AG04450 (cell line): ENCODE measurements at places on chromosomes 6 and 20. TPM values are rescaled to one million over a fixed set of nuclear protein-coding genes. Genes with fewer than 3 reads are reported as not detected.

GRCh38 chr20:1450926-1451491 lies 15.6 kb downstream of the NSFL1C start:
- no peak for DNase-seq

- no peak for DNase-seq
Observed at GRCh38 chr6:140544431-140544830, 1170.0 kb upstream of the CITED2 start.

- DNase-seq = no peak
Observed at GRCh38 chr6:47196113-47196512, 113.6 kb downstream of the TNFRSF21 start.

DNA sequence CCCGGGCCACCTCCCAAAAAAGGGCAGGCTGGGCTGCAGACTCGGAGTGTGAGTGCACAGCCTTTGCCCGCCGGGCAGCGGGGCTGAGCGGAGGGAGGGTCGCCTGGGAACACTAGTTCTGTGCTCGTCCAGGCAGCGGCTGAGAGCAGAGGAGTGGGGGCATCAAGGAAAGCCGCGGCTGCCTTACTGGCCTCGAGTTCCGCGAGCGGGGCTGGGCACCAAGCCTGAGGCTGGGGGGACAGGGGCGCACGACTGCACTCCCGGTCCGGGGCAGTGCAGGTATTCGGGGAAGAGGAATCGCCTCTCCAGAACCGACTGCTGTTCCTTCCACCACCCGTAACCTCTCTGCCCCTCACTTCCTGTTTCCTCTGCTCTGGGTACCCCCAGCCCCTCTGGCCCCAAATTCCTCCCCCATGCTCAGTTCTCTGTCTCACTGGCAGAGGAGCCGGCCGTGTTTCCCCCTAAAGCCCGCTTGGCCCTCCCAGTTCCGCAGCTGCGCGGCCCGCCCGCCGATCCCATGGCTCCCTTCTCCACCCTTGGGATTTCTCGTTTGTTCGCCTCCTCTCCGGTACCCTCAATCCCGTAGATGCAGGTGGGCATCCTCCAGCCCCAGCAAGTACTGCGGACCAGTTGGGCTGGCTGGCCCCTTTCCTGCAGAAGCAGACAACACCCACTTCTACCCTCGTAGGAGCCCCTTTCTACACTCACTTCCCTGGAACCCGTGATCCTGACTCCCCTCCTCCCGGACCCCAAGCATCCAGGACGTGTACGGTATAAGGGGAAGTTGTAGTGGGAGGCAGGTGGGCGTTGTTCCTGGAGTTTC lies 5.1 kb downstream of the RING1 start:
- DNase-seq = no peak

DNA sequence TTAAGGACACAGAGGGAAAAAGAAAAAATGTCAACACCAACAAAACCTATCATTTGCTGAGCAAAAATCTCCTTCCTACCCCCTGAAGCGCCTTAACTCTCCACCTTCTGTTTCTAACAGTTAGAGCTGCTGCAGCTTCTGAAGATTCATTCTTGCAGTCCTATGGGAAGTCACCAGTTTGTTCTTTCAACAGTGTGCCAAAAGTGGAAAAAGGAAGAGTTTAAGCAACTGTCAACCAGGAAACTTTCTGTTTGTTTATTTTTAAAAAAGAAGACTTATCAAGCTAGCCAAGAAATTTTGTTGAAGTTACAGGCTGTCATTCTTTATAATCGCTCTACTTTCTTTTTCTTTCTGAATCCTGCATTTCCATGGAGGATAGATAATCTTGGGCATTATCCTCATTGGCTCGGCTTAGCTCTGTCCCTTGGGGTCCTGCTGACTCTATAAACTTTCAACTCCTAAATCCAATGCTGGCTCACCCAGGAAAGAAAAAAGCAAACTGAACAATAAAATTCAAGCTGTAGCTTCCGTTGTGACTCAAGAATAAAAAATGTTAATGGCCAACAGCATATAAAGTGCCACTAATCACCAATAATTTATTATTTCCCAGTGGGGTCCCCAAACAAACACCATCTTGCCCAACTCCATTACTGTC lies 172.8 kb upstream of the CITED2 start:
- no peak for DNase-seq

DNA sequence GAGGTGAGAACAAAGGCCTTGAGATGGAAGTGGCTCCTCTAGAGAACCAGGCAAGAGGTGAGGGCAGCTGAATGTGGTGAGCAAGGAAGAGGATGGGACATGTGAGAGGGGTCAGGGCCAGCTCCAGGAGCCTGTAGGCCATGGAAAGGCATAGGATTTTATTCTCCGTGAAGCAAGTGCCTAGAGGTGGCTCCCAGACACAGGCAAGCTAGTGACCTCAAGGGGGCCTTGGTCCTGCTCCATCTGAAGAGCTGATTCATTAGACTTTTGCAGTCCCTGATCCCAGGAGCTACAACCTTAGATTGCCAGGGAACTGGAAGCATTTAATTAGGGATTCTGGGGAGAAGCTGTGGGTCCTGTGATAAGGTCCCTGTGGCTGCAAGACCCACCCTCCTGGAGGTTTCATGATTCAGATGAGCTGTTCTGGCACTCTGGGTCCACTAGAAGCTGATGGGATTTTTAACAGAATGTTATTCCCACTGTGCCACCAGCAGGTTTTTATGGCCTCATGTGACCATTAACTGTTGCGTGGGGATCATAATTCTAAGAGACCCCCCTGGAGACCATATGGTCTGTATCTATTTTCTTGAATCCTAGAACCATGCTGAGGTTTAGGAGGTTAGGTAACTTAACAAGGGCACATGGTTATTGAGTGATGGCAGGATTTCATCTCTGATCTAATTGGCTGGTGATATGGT lies 90.5 kb downstream of the ELOVL5 start:
- DNase-seq = no peak

DNA sequence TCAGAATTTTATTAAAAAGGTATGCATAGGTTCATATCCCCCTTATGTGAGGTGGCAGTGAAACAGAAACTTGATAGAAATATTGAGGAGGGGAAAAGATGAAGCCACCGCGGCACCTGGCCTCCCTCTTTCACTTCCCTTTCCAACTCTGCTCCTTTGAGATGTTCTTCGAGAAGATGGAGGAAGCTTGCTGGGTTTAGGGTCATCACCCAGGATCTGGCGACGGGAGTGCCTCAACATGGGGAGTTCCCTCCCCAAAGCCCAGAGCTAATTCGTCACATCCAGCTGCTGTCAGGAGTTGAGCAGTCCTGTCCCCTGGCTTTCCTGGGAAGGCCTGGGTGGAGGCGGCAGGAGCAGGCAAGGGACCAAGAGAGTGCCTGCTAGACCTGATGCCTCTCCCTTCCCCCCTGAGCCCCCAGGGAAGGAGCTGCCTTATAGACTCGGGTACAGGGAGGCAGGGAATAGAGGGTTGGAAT lies 29.1 kb downstream of the RREB1 start:
- no peak for DNase-seq

SPTLC3 gene
- polyA plus RNA-seq = 2.7 and 2.8 TPM in 2 replicates

ULBP1 gene
- 2.6 and 2.8 TPM in 2 replicates for polyA plus RNA-seq

CTAGE9 gene
- polyA plus RNA-seq = not detected in 2 replicates

DNA sequence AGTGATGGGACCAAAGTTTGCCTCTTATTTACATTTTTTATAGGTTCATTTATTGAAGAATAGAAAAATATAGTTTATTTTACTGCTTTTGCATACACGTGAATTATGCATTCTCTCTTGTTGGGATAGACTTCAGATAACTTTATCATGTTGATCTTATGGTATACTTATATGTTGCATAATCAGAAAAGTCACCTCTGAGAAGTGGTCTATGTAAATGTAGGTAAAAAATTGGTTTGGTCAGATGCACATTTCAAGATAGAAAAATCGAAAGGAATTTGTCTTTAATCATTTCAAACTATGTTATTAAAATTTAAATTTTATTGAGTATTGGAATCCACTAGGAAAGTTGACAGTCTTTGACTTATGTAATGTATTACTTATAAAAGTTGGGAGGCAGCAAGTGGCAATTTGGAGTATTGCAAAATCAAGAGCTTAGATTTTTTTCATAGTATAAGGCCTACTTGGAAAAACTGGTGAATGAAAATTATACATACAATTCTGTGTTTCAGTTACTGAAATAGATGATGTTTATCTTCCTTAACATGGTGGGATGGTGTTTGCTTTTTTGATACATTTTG lies 2.4 kb downstream of the PHF3 start:
- no peak for DNase-seq

DNA sequence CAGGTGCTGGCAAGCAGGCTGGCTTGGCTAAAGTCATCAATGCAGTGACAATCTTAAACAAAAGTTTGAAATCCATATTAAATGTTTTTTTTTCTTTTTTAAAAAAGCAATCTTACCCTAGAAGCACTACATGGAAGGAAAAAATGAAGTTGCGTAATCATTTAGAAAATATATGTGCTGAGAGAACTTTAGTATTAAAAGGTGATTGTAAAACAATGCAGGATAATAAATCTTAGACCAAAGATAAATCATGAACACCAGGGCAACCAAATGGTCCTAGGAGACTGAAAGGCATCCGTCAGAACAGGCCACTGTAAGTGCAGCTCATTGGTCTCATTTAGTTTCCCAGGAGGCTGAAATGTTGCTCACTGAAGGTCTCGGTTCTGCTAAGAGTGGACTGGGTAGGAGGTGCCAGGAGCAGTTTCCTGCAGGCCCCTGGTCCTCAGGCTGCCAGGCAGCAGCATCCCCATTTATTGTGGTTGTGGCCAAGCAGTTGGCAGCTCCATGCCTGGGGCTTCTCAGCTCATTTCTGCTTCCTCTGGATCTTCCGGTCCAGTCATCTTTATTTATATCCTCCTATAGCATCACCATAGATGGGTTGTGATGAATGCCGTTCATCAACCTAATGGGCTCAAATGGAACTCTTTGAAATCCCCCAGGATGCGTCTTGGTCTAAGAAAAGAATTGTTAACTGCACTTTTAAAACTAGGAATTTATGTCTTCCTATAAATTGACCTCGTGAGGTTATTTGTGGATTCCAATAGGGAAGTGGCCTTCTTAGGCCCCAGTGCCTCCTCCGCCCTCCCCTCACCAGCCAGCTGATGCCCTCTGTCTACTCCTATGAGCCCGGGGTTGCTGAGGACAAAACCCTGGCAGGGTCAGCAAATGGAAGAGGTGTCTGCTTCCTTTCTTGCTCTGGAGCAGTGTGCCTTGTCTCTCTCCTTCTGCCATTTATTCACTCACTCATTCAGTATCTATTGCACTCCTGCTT lies 269.0 kb downstream of the UST start:
- DNase-seq = no peak

SYNDIG1 gene
- not detected in 2 replicates for polyA plus RNA-seq

DNA sequence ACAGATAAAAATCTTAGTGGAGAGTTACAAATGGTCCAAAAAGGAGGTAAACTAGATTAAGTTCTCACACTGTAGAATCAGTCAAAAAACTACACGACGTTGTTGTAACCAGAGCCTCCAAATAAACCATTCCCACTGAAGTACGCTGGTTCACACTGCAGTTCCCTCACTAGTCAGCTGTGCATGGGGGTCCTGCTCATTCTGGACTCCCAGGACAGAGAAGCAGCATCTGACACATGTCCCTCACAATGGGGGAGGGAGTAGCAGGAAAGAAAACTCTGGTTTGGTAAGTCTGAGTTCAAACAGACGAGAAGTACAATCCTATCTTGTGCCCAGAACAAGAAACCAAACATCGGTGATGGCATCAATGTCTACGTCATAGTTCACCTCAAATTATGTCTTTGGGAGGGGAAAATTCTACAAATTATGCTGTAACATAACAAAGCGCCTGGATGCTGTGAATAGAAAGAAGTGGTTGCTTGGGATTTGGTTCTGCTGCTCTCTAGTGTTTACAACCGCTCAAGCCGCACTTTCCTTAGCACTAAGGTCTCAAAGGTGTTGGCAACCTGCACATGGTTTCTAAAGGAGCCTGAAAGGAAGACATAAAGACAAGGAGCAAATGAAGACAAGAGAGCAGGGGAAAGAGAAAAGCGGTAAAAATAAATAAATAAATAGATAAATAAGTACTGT lies 208.0 kb downstream of the GMDS start:
- DNase-seq = no peak

DNA sequence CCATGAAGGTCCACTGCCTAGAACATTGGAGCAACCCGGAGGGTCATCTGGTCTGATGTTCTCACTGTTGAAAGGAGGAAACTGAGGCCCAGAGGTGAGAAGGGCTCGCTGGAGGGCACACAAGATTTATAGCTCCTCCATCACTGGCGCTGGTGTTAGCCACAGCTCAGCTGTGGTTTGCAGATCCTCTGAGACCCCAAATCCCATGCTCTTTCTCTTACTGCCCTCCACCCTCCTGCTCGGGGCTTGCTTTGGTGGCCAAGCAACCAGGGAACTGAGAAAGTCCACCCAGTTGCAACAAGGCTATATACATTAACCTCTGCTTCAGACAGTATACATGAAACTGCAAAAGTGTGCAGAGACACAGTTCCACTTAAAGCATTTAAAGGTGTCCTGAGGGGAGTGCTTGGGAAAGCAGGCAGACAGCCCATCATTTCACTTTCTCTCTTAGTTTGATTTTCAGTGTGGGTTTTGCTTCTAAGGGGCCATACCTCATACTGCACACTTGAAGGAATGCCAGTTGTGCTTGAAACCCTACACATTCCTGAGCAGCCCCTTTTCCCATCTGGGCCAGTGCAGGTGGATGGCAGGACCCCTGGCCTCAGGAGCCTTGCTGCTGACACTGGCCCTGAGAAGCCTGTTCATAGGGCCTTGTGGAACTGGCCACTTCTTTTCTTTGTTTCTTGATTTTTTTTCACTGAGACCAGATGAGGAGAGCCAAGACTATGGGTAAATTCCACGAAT lies 347.6 kb downstream of the CDC5L start:
- no peak for DNase-seq
